ENCODE measurements at places on chromosomes 12 and 14.

GRCh38 chr12:51449580-51450246 is 25.1 kb downstream of the SLC4A8 start:
- DNase-seq: no peak

GRCh38 chr12:95989504-95990123 is 6.5 kb downstream of the HAL start:
- no peak for DNase-seq

DNA sequence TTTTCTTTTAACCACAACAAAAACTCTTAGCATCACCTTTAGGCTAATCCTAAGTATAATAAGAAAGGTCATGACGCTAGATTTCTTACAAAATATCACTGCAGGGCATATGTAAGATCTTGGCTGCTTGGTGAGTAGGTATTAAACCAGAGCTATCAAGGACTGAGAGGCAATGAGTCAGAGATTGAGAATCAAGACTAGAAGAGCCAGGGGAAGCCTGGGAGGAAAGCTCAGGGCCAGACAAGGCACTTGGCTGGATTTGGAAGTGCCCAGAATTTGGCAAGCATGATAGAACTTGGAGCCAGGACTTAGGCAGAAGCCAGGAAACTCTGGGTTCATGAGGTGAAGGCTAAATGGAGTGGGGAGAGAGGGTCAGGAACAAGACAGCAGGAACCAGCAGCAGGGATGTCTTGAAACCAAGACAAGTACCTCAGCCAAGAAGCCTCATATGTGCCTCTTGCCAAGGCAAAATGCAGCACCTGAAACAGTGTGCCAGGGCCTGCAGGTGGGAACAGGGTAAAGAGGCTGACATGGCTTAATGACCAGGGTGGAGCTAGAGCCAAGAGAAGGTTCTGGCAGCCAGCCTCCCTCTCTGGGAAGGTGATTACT is 49.9 kb downstream of the PTHLH start:
- DNase-seq: no peak

DNA sequence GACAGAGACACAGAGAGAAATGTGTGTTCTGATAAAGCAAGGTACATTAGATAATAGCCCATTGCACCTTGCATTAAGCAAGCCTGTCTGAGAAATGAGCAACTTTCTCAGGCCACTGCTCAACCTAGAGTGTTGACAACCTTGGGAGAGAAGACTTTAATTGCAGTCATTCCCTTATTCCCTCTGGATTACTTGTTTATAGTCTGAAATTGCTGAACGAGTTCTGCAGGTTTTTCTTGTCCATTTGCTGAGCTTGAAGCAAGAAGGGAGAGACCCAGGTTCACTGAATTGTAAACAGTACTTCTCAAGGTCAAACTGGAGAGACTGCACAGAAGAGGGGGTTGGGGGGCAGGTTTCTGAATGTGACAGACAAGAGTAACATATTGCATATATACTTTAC is 159.4 kb upstream of the PLEKHG7 start:
- DNase-seq: no peak

DNA sequence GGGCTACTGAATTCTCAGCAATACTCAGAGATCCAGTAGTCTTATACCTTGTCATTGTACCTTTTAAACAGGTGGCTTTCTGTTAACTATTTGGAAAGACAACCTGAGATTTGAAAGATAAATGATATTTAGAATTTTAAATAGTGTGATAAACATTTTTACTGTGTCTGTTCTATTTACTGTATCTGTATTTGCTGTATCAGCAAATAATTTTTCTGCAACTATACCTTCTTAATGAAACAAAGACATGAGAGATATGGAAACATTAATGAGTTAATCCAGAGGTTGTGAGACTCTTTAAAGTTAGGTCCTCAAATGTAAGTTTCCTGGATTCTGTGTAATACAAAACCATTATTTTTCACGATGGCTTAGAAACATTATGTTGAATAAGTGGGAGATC is 249.6 kb downstream of the CCDC59 start:
- no peak for DNase-seq

DNA sequence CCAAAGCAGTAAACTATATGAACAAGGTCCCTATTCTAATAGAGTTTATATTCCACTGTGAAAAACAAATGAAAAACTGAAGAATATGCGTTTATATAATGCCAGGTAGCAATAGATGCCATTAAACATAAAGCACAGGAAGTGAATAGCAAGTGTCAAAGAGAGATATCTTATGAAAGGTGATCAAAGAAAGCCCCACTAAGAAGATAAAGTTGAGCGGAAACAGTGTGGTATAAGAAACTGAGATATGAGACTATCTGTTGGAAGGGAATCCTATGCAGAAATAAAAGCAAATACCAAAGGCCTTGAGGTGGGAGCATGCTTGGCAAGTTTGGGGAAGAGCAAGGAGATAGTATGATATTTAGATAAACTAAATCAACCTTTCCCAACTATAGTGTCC is 123.1 kb upstream of the FAR2 start:
- no peak for DNase-seq

GRCh38 chr12:78671295-78671694 is 193.3 kb upstream of the SYT1 start:
- DNase-seq: no peak

DNA sequence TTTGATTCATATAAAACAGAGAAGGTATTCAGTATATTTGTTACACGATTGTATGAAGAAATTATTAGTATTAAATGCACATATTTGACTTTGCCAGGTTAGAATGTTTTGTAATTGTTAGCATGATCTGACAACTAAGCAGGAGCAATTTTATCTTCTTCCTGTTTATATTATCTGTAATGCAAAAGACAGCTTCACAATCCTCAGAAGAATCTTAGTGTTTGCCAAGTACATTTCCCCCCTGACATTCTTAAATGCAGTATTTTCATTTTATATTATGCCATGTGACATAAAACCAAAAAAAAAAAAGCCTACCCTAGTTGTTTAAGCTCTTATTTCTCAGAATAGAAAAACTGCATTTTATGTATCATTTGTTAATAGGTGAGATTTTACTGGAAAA is 469.4 kb downstream of the FOXG1 start:
- DNase-seq: no peak

- no peak for DNase-seq
Measured at GRCh38 chr14:85056267-85056666, 473.7 kb upstream of the FLRT2 start.

- no peak for DNase-seq
Measured at GRCh38 chr12:79069009-79069408, 204.4 kb downstream of the SYT1 start.

DNA sequence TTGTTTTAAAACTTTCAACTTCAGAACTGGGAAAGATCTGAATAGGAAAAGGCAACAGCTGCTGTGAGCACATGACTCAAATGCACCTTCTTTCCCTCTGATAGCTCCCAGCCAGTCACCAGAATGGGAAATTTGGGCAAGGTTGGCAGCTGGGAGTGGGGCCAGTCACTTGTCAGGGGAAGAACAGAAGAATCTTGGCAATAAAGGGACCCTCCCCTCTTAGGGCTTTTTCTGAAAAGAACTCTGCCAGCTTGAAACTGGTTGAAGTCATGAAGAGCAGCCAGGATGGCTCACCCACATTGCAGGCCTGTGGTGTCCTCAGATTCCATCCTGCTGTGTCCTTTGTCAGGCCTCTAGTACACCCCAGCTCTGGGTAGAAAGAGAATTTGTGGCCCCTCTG is 10.3 kb upstream of the RIC8B start:
- no peak for DNase-seq

GRCh38 chr14:33035416-33036194 is 96.9 kb downstream of the NPAS3 start:
- no peak for DNase-seq

DNA sequence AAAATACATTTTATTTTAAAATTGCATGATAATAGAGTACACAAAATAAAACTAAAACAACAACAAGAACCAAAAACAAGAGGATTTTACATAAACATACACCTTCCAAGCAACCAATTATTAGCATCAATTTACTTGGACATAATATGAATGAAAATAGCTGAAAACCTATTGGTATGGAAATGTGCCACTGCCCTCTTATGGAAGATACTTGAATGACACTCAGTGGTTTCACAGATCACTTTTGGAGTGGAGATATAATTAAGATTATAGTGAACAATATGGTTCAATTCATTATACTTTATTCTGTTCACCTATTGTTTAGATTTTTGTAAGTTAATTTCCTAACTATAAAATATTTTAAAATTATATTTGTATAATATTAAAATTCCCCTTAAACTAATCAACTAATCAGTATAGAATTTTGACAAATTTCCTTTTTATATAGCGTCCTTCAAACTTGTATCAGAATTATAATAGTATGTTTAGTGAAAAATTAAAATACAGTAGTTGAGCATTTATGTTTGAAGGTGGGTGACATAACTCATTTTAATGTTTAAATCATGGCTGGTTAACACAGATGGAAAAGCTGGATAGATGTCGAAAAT is 70.1 kb downstream of the SLC6A15 start:
- no peak for DNase-seq

- no peak for DNase-seq
Measured at GRCh38 chr12:108175310-108175709, 46.2 kb downstream of the WSCD2 start.

- peak; percentile 93 for DNase-seq
Measured at GRCh38 chr12:47758834-47759690, at the start of gene RAPGEF3. TSS of gene RAPGEF3 (minus strand) at chr12:47758880. CDS start at chr12:47758556, 324 bp downstream.

DNA sequence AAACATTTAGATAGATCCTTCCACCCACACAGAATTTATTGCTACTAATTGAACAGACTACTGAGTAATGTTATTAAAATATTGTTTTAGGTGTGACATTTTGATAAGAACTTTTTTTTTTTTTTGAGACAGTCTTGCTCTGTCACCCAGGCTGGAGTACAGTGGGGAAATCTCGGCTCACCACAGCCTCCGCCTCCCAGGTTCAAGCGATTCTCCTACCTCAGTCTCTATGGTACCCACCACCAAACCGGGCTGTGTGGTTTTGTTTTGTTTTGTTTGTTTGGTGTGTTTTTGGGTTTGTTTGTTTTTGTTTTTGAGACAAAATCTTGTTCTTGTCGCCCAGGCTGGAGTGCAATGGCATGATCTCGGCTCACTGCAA is 40.9 kb downstream of the COX16 start:
- no peak for DNase-seq

GRCh38 chr14:61420326-61420725 is 98.9 kb downstream of the PRKCH start:
- no peak for DNase-seq

GRCh38 chr14:57071639-57072038 is 197.1 kb downstream of the EXOC5 start:
- no peak for DNase-seq

GRCh38 chr12:60981473-60981872 is 1278.7 kb upstream of the USP15 start:
- no peak for DNase-seq

- DNase-seq: no peak
Measured at GRCh38 chr12:54207539-54208294, 18.9 kb upstream of the SMUG1 start.

- no peak for DNase-seq
Measured at GRCh38 chr14:85798856-85799255, 268.9 kb downstream of the FLRT2 start.

DNA sequence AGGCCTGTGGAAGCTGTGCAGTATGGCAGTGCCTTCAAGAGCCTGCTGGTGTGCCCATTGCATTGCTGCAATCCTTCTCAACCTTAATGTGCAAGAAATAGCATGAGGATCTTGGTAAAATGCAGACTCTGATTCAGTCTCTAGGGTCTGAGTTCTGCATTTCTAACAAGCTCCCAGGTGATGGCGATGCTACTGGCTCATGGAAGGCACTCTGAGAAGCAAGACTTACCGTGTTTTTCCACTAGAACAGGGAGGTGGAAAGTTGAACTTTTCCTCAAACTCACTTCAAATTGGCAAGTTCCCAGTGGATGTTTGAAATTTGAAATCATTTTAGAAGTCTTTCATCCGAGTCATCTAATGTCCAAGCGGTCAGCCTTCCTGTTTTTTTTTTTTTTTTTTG is 55.5 kb downstream of the MYRFL start:
- DNase-seq: no peak

GRCh38 chr14:78605897-78606500 is 435.8 kb downstream of the NRXN3 start:
- no peak for DNase-seq

DNA sequence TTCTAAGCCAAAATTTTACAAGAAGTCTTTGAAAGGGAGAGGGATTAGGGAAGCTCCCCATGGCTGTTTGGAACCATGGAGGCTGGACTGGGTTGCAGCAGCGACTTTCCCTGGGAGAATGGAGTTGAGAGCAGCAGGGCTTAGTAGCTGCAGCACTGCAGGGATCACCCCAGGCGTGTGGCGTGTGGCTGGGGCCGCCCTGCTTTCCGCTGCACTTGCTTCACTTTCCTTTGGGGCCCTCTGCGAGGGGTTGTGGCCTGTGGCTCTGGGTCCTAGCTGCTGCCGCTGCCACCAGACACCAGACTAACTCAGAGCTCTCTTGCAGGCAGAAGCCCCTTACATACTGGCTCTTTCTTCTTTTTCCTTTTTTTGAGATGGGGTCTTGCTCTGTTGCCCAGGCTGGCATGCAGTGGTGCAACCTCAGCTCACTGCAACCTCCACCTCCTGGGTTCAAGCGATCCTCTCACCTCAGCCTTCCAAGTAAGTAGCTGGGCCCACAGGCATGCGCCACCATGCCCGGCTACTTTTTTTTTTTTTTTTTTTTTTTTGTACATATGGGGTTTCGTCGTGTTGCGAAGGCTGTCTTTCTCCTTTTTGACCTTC is 25.4 kb downstream of the CCDC62 start:
- no peak for DNase-seq

GRCh38 chr12:102917026-102917787 is at the start of gene PAH:
TSS of gene PAH (minus strand) at chr12:102917244. CDS start at chr12:102917130, 114 bp downstream.
- DNase-seq: no peak

DNA sequence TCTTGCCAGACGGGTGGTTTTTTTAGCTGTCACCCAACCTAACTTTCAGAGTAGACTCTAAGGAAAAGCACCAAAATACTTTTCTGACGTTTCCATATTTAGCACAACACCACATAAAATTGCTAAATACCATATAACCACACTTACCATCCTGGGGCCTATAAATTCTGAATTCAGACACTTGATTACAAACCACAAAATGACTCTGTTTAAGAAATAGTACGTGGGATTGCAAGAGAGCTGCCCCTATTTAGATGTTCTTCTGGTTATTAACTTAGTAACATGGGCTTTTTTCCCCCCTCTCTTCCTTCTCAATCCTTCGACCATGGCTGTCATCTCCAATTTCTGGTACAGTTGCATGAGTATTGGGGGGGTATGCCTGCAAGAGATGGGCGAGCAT is 287.7 kb downstream of the BMP4 start:
- DNase-seq: no peak

- no peak for DNase-seq
Measured at GRCh38 chr12:81998761-81999378, 239.7 kb upstream of the PPFIA2 start.

DNA sequence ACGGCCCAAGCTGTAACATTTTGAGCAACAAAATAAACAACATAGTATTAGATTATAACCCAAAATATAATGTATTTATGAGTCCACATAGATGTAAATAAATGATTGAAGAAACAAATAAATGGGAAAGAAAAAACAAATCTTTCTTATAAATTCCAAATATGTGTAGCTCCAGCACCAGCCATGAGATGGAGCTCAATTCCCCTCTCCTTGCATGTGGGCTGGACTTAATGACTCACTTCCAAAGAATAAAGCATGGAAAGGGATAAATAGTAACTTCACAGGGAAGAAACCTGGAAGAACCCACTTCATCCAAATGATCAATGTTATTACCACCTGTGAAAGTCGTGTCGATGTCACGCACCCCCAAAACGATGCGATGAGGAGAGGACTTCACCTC is 158.8 kb downstream of the RPAP3 start:
- DNase-seq: no peak
